RPMI7951 (cell line): ENCODE measurements at places on chromosomes 3 and 15. TPM values are rescaled to one million over a fixed set of nuclear protein-coding genes. Genes with fewer than 3 reads are reported as not detected.

GRCh38 chr3:188776447-188776846 lies 395.3 kb upstream of the TPRG1 start:
- peak; percentile 39 for DNase-seq

DNA sequence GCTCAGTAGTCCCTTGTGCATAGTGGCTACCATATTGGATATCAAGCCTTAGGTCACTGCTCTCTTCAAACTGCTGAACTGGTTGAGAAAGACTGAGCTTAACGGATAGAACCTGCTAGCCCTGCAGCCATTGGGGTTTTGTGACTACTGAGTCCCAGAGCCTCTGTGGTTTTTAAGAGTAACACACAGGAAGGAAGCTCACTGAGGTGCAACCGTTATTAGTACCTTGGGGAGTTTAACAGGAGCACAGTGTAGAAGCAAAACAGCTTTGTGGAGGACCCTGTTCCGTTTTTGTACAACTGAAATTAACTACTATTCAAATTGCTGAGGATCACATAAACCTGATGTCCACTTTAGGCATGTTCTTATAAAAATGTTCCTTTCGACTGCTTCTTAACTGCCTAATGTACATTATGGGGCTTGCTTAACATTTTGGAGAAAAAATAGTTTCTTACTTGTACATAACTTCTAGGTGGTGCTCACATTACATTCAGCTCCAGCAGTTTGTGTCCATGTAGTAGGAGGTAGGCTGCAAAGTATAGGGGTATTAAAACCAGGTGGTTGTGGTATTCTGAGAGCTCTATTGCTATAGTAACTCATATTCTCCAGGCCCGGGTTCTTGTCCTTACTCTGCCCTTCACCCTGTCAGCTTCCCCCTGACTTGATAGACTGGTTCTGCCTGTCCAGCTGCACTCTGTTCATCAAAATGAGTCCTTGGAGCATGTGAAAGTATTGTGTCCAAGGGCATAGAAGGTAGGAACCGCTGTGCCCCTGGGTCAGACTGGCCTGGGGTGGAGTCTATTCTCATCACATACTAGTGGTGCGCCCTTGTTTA lies 17.3 kb downstream of the PXK start:
- DNase-seq = no peak

GRCh38 chr15:95558131-95558530 lies 772.4 kb upstream of the NR2F2 start:
- DNase-seq = peak; percentile 66

DNA sequence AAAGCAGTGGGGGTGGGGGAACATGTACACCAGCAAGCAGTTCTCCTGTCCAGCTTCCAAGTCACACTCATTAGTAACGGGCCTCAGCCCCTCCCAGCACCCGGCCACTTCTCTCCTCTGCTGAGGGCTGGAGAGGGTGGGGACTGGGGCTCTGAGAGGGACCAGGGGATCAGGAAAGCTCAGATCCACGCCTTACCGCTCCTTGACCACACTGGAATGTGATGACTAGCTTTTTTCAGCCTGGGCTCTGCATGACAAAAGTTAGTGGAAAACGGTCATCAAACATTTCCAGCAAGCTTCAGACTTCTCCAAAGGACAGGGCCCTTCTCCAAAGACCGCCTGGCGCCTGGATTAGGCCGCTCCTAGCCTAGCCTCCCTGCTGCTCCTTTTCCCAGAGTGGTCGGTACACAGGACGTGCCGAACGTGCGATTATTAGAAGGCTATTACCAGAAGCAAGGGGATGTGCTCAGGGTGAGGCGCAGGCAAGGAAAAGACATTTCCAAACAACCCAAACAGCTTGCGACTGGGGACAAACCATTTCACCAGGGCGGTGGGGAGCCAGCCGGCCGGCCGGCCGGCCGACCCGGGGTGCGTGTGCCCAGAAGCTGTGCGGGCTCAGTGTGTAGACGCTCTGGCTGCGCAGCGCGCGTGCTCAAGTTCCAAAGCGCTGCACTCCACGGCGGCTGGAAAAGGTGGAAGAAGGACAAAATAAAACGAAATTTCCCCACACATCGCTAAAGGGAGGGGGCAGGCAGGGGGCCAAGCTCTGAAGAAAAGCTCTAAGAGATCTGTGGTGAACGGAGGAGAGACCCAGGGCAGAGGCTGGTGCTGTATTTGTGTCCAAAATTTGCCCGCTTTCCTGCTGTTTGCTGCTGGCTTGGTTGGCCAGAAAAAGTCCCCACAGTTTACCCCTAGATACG lies 51.0 kb upstream of the SSR3 start:
- DNase-seq = peak; percentile 48

GRCh38 chr3:167691366-167691765 lies 37.6 kb upstream of the WDR49 start:
- DNase-seq = peak; percentile 34

DNA sequence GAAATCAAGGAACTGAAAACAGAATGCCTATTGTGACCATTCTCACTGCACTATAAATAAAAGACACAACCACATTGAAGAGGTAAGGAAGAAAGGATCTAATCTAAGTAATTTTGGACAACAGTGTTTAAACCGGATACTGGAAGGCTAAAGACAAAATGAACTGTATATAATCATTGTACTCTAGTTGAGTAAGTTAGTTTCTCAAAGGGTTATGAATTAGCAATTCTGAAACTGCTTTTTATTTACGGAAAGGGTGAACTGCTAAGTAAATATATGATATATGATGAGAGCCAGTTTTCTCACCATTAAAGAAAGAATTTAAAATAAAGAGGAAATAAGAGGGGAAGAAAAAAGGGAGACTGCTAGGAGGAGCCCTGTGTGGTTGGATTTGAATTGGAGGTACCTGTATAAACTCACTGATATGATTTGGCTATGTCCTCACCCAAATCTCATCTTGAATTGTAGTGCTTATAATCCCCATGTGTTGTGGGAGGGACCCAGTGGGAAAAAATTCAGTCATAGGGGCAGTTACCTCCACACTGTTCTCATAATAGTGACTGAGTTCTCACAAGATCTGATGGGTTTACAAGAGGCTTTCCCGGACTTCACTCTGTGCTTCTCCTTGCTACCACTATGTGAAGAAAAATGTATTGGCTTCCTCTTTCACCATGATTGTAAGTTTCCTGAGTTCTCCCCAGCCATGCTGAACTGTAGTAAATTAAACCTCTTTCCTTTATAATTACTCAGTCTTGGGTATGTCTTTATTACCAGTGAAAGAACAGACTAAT lies 607.7 kb downstream of the PYDC2 start:
- no peak for DNase-seq

DNA sequence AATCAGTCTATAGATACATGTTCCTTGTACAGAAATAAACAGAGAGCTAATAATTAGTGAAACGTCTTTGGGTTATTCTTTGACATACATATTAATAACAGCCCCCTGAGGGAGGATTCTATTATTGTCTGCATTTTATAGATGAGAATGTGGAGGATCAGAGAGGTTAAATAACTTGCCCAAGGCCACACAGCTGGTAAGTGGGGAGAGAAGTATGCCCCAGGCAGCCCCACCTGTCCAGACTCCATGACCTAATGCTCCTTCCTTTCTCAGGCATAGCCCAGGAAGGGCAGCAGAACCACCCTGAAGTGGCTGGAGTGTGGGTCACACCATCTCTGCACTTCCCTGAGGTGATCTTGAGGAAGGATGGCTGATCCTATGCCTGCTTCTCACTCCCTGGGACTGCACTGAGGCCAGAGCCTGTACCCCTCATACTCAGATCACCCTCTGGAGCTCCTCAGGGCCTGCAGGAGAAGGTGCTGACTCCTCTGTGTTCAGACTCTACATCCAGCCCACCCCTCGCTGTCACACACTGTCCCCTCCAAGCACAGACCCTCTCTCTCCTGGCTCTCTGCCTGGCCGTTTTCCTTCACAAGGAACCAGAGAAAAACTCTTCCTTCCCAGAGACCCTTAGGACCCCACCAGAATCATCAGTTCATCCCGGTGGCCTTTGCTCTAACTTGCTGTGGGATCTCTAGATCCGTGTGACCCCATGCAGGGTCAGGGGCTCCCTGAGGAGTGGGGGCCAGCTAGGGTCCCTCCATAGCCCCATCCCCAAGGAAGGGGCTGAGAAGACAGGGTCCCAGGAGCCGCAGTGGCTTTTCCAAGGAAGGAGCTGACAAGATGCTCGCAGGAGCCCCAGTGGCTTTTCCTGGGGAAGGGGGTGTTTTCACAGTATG lies 4.4 kb upstream of the HHATL start:
- no peak for DNase-seq

- peak; percentile 12 for DNase-seq
Observed at GRCh38 chr3:98612996-98613517, 19.6 kb upstream of the CPOX start.

GRCh38 chr15:94229591-94230369 lies 1.6 kb upstream of the MCTP2 start:
- peak; percentile 63 for DNase-seq

DNA sequence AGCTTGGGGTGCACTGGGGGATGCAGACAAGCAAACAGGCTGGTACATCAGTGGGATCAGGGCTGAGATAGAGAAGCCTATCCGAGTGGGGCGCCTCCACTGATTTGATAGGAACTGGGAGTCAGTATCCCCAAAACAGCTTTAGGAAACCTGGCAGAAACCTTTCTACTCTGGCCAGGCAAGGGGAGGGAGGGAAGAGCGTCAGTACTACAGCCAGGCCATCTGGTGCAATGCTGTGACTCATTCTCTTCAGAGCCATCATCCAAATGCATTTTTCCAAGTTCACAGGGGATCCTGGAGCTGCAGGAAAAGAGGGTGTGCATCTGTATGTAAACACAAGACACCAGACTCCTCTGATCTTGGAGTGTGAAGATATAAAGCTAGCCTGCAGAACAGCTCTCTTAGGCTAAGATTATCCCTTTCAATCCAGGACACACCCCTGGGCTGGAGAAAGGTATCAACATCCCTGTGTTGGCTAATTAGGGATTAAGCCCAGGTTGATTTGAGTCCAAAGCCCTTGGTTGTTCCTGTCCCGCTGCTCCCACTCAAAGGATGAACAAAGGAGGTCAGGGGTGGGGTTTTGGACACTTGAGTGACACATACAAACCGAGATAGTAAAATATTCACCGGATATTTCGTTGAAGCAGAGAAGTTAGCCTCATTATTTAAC lies 9.3 kb downstream of the GALNT15 start:
- DNase-seq = peak; percentile 87

DNA sequence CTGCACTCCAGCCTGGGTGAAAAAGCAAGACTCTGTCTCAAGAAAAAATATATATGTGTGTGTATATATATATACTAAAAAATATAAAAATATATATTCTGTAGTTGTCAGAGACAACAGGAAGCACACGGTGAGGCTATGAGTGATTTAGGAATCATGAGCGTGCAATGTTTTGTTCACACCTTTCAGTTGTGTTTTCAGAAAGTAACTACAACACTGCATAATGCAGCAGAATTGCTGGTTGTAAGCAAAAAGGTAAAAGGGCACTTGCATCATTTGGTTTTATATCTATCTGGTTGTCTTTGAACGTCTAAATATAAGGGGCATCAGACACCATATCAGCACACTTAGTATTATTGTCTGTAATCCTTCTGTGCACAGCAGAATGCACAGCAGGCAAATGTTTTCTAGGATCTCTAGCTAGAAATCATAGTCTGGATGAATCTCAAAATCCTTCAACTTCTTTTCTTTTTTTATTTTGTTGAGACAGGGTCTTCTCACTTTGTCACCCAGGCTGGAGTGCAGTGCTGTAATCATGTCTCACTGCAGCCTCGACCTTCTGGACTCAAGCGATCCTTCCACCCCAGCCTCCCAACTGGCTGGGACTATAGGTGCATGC lies 44.8 kb downstream of the CCR3 start:
- DNase-seq = no peak

GRCh38 chr3:112353365-112353764 lies 20.4 kb downstream of the CD200 start:
- no peak for DNase-seq

DNA sequence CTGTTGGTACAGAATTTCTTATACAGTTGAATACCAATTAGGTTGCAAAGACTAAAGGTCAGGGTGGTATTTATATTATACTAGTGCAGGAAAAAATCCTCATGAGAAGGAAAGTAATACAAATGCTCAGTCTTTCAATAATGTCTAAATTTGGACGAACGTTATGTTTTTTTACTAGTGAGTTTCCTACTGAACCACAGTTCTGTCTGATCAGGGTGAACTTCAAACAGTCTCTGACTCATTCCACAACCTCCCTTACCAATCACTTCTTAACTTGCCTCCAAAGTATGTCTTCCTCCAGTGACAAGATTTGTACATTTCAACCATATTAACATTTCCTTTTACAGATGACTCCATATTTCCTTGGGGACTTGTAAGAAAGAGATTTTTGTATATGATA lies 3.4 kb downstream of the TMEM212 start:
- DNase-seq = peak; percentile 41

DNA sequence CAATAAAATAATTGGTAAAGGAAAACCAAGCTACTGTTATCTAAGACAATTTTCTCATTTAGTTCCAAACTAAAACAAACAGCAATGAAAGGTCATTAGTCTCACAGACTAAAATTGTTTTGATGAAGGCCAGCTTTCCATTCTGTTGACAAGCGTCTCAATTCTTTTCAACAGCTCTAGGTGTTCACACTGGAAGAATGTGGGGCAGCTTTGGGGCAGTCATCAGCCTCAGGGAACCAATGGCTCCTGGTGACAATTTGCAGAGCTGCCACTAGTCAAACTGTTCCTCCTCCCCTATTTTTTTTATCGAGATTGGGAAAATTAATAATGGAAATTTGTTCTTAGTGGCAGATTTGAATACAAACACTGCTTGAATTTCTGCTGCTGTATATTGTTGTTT lies 104.2 kb downstream of the MEIS2 start:
- DNase-seq = no peak

GRCh38 chr15:66388576-66388975 lies 1.9 kb downstream of the MAP2K1 start:
- DNase-seq = no peak

- DNase-seq = no peak
Observed at GRCh38 chr3:15796331-15796730, 1.4 kb downstream of the ANKRD28 start.

- DNase-seq = no peak
Observed at GRCh38 chr3:186651678-186652215, 11.5 kb downstream of the FETUB start.

- DNase-seq = peak; percentile 42
Observed at GRCh38 chr15:87916208-87916607, 340.3 kb downstream of the NTRK3 start.

- DNase-seq = no peak
Observed at GRCh38 chr3:185155678-185156077, 2.8 kb upstream of the C3orf70 start.

DNA sequence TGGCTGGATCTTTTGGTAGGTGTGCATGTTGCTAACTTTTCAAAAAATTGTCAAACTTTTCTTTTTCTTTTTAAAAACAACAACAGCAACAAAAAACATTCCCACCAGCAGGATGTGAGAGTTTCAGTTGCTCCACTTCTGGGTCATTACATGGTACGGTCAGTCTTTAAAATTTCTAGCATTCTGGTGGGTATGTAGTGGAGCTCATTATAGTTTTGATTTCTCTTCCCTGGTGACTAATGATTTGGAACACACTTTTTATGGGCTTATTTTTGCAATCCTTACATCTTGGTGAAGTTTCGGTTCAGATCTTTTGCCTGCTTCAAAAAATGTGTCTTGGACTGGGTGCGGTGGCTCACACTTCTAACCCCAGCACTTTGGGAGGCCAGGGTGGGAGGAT lies 19.3 kb downstream of the ATP1B3 start:
- no peak for DNase-seq

- no peak for DNase-seq
Observed at GRCh38 chr3:53682807-53683206, 163.4 kb downstream of the CHDH start.

- DNase-seq = no peak
Observed at GRCh38 chr3:144142151-144142840, 170.7 kb downstream of the DIPK2A start.

GRCh38 chr15:100602823-100603393 lies 519 bp downstream of the ASB7 start:
- peak; percentile 16 for DNase-seq

Gene PAQR5
- 3.3 and 3.5 TPM in 2 replicates for total RNA-seq

Gene CSNK1G1
- 15.4 and 23.7 TPM in 2 replicates for total RNA-seq
